ENCODE measurements at places on chromosomes 6 and 20.

DNA sequence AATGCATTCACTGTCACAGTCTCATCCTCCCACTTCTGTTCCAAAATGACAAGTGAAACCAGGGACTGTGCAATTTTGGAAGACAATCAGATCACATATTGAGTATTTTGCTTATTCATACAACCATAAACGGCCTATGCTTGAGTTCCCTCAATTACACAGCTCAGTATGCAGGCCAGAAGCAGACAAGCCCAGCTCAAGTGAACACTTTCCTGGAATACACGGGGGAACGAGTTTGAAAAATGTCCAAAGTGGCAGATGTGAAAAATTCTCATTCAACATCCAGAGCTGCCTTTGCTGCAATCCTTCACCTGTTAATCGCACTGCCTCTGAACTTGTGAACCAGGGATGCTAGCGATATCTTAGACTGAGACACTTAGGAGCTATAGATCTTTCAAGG is 190.2 kb downstream of the COL9A1 start:
- DNase-seq, result no peak
- H3K4me3 ChIP-seq, result no peak overlapping the region
- H3K27me3 ChIP-seq, result no peaks in the 10 kb centered on the region
- H3K27ac ChIP-seq, result no peak overlapping the region
- no peaks in the 10 kb centered on the region for H3K36me3 ChIP-seq

GRCh38 chr20:60268491-60268890 is 310.3 kb downstream of the CDH26 start:
- no peak for DNase-seq
- H3K36me3 ChIP-seq, result no peaks in the 10 kb centered on the region
- H3K4me1 ChIP-seq, result no peaks in the 10 kb centered on the region
- no peak overlapping the region for H3K27ac ChIP-seq
- no peak overlapping the region for H3K4me3 ChIP-seq

GRCh38 chr20:2206957-2207769 is 88.6 kb upstream of the TGM3 start:
- peak; percentile 89 for DNase-seq
- no peak overlapping the region for H3K27ac ChIP-seq
- peaks cover 2% of the 10 kb centered on the region for H3K27me3 ChIP-seq
- no peaks in the 10 kb centered on the region for H3K4me1 ChIP-seq
- no peaks in the 10 kb centered on the region for H3K36me3 ChIP-seq

- no peaks in the 10 kb centered on the region for H3K36me3 ChIP-seq
- no peak for DNase-seq
- no peaks in the 10 kb centered on the region for H3K27me3 ChIP-seq
- peaks cover 12% of the 10 kb centered on the region for H3K4me1 ChIP-seq
Observed at GRCh38 chr6:51559059-51559458, 528.4 kb downstream of the PKHD1 start.

DNA sequence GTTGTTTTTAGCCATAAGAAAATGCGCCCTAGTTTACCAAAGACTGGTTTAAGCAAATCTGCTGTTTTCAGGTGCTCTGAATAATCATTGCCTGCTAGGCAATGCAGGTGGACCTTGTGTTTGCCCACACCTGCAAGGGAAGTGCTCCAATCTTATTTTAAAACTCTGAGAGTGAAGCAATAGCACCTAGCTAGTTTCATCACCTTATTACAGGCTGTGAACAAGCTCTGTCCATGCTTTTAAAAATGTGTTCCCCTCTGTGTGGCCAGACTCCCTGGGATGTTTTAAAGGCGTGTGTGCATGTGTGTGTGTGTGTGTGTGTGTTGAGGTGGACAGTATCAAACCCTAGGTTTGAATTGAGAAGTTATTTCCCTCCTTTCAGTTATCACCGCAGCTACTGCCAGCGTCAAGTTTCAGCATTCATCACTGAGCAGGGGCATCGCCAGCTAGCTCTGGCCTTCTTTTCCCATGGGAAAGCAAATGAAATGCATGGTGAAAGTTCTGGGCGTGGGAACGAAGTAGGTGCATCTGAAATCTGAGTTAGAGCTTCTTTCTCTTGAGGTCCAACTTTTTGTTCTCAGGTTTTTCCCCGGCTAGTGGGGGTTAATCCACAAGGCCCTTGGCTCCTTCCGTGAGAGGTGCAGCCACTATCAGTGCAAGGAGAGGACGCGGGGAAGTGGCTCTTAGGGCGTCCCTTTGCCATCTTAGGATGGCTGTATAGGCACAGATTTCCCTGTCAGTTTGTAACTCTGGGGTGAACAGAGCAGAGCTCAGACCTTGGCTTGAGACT is 30.8 kb downstream of the DUSP22 start:
- H3K4me3 ChIP-seq, result no peak overlapping the region
- peaks cover 18% of the 10 kb centered on the region for H3K27me3 ChIP-seq
- H3K27ac ChIP-seq, result no peak overlapping the region
- DNase-seq, result no peak

DNA sequence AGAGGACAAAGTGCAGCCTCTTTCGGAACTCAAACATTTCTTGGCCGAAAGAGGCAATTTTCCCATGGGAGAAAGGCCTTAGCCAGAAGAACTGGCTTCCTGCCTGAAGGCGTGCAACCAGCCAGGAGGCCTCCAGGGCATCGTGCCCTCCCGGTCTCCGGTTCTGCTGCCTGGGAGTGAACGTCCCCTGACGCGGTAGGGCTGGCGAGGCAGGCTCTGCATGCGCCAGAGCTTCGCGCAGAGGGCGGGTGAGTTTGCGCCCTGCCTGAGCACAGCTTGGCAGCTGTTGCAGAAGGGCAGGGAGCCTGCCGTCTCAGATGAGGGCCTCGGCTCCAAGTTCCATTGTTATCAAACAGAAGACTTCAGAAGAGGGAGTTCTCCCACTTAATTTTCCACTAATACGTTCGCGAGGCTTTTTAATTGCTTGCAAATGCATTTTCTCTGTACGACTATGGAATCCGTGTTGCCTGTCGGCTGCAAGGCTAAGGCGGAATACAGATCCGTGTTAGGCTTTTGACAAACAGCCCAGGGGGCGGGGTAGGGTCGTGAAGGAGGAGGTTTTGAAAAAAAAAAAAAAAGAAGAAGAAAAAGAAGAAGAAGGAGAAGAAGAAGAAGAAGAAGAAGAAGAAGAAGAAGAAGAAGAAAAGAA is 5.5 kb upstream of the TFAP2D start:
- H3K27me3 ChIP-seq, result peaks cover 25% of the 10 kb centered on the region
- no peaks in the 10 kb centered on the region for H3K36me3 ChIP-seq
- no peak overlapping the region for H3K27ac ChIP-seq
- H3K4me1 ChIP-seq, result peaks cover 5% of the 10 kb centered on the region
- H3K4me3 ChIP-seq, result no peak overlapping the region

- peaks cover 4% of the 10 kb centered on the region for H3K27me3 ChIP-seq
- DNase-seq, result no peak
- peak overlapping the region; percentile 82 for H3K27ac ChIP-seq
- no peaks in the 10 kb centered on the region for H3K36me3 ChIP-seq
- peak overlapping the region; percentile 93 for H3K4me3 ChIP-seq
Observed at GRCh38 chr6:116572162-116572561, 858 bp downstream of the RWDD1 start.

GRCh38 chr20:5696011-5696559 is 54.1 kb upstream of the SHLD1 start:
- peaks cover 2% of the 10 kb centered on the region for H3K27me3 ChIP-seq
- H3K4me3 ChIP-seq, result no peak overlapping the region
- no peaks in the 10 kb centered on the region for H3K4me1 ChIP-seq
- no peaks in the 10 kb centered on the region for H3K36me3 ChIP-seq

DNA sequence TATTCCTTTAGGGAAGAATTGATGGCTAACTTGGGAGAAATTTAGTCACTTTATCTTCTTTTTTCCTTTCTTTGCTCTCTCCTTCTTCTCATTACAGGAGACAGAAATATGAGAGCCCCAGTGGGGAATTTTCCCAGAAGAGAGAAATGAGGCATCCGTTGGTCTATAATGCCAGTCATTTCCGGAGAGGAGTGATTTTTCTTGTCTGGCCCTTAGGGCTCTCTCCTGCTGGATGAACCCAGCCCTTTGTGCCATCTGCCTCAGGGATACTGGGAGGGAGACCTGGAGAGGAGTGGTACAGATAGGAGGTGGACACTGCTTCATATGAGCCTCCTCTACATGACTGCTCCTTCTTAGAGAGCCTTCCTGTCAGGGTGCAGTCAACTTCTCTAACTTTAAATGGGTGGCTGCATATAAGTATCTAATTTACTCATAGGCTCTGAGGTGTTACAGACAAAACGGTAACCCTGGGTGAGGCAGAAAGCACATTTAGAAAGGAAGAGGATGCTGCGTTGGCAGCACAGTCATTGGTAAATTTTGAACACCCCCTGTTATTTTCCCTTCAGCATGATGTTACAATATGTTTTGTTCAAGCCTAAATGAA is 21.9 kb downstream of the RIMS1 start:
- H3K27me3 ChIP-seq, result no peaks in the 10 kb centered on the region
- H3K4me3 ChIP-seq, result no peak overlapping the region
- H3K36me3 ChIP-seq, result no peaks in the 10 kb centered on the region
- H3K27ac ChIP-seq, result no peak overlapping the region

DNA sequence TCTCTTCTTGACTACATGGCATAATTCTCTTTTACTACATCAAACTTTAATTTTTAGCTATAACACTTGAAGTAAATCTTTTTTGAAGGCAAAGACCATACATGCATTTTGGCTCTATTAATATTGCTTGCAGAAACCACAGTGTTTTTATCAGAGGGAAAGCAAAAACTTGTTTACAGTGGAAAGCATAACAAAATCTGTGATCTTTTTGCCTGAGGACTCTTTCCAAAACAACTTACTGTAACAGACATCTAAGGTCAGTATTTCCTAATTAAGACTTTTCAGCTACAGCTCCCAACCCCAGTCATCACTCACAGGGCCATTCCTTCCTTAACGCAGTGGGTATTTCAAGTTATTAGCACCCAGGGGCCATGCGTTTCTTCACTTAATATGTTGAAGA is 274.7 kb downstream of the CDKAL1 start:
- DNase-seq, result no peak
- peaks cover 11% of the 10 kb centered on the region for H3K4me1 ChIP-seq
- H3K4me3 ChIP-seq, result no peak overlapping the region
- H3K36me3 ChIP-seq, result no peaks in the 10 kb centered on the region

- peaks cover 11% of the 10 kb centered on the region for H3K27me3 ChIP-seq
- DNase-seq, result no peak
- H3K4me1 ChIP-seq, result peaks cover 5% of the 10 kb centered on the region
- peak overlapping the region; percentile 25 for H3K4me3 ChIP-seq
Observed at GRCh38 chr6:167973148-167973885, 24.2 kb upstream of the KIF25 start.

GRCh38 chr20:4544765-4545164 is 176.9 kb upstream of the PRND start:
- H3K36me3 ChIP-seq, result no peaks in the 10 kb centered on the region
- H3K4me1 ChIP-seq, result no peaks in the 10 kb centered on the region
- H3K27ac ChIP-seq, result no peak overlapping the region
- DNase-seq, result no peak
- no peaks in the 10 kb centered on the region for H3K27me3 ChIP-seq

- peaks cover 24% of the 10 kb centered on the region for H3K4me1 ChIP-seq
- H3K27ac ChIP-seq, result no peak overlapping the region
- peaks cover 4% of the 10 kb centered on the region for H3K27me3 ChIP-seq
- no peak overlapping the region for H3K4me3 ChIP-seq
- no peaks in the 10 kb centered on the region for H3K36me3 ChIP-seq
Observed at GRCh38 chr6:37099442-37099841, 70.5 kb upstream of the PIM1 start.

GRCh38 chr20:3224681-3225421 is 14.1 kb downstream of the SLC4A11 start:
- H3K4me1 ChIP-seq, result peaks cover 21% of the 10 kb centered on the region
- DNase-seq, result no peak
- no peak overlapping the region for H3K4me3 ChIP-seq

GRCh38 chr6:38843798-38844197 is 128.7 kb downstream of the DNAH8 start:
- H3K4me3 ChIP-seq, result no peak overlapping the region
- H3K36me3 ChIP-seq, result no peaks in the 10 kb centered on the region
- H3K27ac ChIP-seq, result no peak overlapping the region
- H3K27me3 ChIP-seq, result no peaks in the 10 kb centered on the region

- DNase-seq, result no peak
- no peaks in the 10 kb centered on the region for H3K36me3 ChIP-seq
- no peak overlapping the region for H3K27ac ChIP-seq
- peaks cover 7% of the 10 kb centered on the region for H3K4me1 ChIP-seq
Observed at GRCh38 chr20:62618611-62619529, 23.4 kb upstream of the SLCO4A1 start.

DNA sequence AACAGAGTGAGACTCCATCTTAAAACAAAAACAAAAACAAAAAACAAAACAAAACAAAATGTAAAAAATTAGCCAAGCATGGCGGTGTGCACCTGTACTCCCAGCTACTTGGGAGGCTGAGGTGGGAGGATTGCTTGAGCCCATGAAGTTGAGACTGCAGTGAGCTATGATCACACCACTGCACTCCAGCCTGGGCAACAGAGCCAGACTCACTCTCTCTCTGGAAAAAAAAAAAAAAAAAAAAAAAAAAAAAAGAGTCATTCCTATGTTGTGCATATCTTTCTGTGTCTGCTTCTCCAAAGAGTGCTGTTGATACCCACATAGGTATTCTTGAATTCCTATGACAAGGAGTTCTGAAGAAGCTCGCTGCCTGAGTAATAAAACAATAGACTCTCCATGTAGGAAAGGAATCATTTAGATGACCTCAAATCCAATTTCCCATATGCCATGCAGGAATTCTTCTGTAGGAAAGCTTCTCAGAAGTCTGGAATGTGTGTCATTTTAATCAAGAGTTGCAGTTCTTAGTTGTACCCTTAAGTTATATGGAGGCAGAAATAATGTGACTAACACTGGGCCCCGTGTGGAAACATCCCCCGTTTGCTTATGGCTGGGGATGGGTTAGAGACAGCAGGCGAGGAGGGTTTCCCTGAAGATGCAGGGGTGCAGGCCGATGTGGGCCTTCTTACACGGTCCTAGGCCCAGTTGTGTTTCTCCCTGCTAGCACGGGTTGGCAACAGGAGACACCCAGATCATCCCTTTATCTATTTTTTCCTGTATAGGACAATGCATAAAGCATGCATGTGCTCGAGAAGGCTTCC is 79.4 kb downstream of the ZDHHC14 start:
- H3K36me3 ChIP-seq, result no peaks in the 10 kb centered on the region
- no peak overlapping the region for H3K4me3 ChIP-seq
- peak overlapping the region; percentile 24 for H3K27ac ChIP-seq
- DNase-seq, result no peak

GRCh38 chr20:51525241-51526105 is 17.0 kb downstream of the NFATC2 start:
- H3K4me3 ChIP-seq, result no peak overlapping the region
- H3K27me3 ChIP-seq, result peaks cover 5% of the 10 kb centered on the region
- H3K4me1 ChIP-seq, result peaks cover 15% of the 10 kb centered on the region

DNA sequence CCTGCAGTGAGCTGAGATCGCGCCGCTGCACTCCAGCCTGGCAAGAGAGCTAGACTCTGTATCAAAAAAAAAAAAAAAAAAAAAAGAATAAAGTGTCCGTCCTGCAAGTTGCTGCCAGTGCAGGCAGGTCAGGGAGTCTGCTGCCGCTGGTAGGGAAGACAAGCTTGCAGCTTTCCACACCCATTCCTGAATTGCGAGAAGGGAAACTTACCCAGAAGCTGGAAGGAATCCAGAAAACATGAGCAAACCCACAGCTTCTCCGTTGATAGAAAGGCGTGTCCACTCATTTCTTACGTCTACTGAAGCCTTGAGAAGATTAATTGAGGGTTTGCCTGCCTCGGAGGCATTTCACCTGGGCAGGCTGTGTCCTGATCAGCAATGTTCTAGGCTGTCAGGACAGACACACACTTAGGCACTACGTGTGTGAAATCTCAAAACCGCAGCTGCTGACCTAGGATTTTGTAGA is 61.6 kb upstream of the DSP start:
- H3K27me3 ChIP-seq, result no peaks in the 10 kb centered on the region
- no peak overlapping the region for H3K4me3 ChIP-seq
- no peak overlapping the region for H3K27ac ChIP-seq

- no peak for DNase-seq
- peaks cover 10% of the 10 kb centered on the region for H3K27me3 ChIP-seq
- peak overlapping the region; percentile 96 for H3K27ac ChIP-seq
- H3K4me3 ChIP-seq, result peak overlapping the region; percentile 98
- H3K36me3 ChIP-seq, result peaks cover 19% of the 10 kb centered on the region
Observed at GRCh38 chr20:18567739-18568091, 483 bp downstream of the SMIM26 start.
